Lung (tissue), 17 donors: ENCODE measurements at places on chromosomes 3 and 15. TPM values are rescaled to one million over a fixed set of nuclear protein-coding genes. Genes with fewer than 3 reads are reported as not detected.

Gene SLC9C1
- total RNA-seq, result 0.28 TPM

Gene ROPN1
- not detected for total RNA-seq

Gene FAM219B
- 88.4 TPM for total RNA-seq

Gene MELTF
- 10.6 TPM for total RNA-seq

Gene TMEM40
- total RNA-seq, result 2.0 TPM

Gene PLCH1
- 14.2 TPM for total RNA-seq

Gene PTH1R
- total RNA-seq, result 25.1 TPM

Gene CEP97
- 11.1 TPM for total RNA-seq

Gene IL16
- 27.8 TPM for total RNA-seq

Gene PPP4R2
- 105 TPM for total RNA-seq

Gene ALDH1L1
- 0.51 TPM for total RNA-seq

Gene BTLA
- 0.52 TPM for total RNA-seq

Gene BNC1
- total RNA-seq, result 0.25 TPM

Gene TMEM108
- total RNA-seq, result 16.9 TPM

DNA sequence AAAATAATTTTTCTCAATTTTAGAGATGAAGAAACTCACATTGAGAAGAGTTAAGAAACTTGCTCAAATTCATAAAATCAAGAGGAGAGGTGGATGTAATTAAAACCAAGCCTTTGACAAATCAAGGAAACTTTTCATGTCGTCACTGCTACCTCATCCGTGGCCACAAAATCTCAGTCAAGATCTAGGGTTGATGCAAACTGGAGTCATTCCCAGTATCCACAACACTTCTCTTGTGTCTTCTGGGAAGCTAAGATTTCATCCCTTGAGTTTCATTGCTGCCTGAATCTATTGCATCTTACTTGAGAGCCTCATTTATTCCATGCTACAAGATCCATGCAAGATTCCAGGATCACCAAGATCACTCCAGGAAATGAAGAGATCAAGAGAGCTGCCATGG is 5.4 kb upstream of the FBN1 start:
- DNase-seq, result no peak

DNA sequence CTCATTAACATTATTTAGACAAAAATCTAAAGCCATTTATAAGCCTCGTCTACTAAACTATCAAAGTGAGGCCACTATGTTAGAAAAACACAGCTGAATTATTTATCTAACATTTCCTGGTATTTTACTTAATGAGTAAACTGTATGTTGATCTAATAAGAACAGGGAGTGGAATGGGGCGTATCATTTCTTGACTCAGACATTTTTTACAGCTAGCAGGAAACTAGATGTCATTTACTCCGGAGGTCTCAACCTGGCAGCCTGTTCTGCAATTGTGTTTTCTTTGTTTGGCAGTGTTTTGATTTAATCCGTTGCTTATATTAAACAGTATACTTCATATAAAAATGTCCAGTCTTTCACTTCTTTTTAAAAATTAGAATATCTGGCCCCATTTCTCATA is 79.1 kb upstream of the ABI3BP start:
- peak; percentile 52 for DNase-seq

DNA sequence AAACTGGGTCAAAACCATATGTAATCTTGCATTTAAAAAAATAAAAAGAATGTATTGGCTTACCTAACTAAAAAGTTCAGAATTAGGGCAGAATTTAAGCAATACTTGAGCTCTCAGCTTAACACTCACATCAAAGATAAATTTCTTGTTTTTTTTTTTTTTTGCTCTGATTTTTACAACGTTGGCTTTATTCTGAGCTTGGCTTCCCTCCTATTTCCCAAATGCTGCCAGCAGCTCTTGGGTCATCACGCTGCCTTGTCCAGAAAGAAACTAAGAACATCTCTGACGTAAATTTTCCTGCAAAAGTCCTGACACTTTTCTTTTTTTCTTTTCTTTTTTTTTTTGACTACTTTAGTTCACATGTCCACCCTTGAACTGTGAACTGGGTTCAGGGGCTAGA is 150.6 kb upstream of the TGFBR2 start:
- peak; percentile 95 for DNase-seq

DNA sequence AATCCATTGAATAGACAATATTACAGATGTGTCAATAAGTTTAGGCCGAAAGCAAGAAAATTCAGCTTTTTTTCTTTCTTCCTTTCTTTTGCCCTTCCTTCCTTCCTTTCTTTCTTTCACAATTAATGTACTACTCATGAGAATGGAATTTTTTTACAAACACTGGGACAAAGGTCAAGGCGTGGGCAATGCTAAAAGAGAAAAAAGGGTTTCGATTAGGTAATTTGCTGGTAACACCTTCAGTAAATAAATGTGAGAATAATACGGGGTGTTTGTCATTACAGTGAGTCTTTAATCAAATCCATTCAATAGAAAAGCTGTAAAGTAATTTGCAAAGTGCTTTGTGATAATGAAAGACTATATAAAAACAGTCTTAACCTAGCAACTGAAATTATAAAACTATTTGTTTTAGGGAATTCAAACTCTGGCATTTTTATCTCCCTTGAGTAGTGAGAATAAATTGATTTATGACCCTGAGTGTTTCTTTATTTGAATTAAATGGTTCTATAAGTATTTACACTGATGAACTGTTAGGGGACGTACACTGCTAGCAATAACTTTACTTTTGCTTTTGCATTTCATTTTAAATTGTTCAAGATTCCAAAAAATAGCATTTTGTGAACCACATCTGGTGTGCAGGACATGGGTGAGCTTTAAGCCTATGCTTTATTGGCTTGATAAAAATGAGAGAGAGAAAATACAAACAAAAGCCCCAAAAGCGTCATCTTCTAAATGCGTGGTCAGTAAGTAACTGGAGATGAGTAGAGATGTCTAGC is 104.2 kb upstream of the THRB start:
- peak; percentile 21 for DNase-seq

GRCh38 chr3:50493623-50494022 is 9.8 kb downstream of the CACNA2D2 start:
- no peak for DNase-seq

DNA sequence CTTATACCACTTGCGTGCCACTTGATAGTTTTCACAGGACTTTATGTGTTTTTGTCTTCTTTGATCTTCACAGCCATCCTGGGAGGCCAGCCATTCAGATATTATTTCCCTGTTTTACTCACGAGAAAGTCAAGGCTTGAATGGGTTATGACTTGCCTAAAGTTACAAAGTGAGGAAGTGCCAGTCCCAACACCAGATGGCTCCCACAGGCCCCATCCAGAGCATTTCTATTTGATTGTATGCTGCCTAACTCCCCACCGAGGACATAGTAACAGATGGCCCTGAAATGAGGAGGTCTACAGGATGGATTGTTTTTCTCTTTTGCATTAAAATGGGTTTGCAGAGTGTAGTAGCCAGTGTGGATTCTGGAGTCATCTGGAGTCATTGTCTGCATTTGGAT is 74.5 kb downstream of the SPTSSB start:
- DNase-seq, result no peak

DNA sequence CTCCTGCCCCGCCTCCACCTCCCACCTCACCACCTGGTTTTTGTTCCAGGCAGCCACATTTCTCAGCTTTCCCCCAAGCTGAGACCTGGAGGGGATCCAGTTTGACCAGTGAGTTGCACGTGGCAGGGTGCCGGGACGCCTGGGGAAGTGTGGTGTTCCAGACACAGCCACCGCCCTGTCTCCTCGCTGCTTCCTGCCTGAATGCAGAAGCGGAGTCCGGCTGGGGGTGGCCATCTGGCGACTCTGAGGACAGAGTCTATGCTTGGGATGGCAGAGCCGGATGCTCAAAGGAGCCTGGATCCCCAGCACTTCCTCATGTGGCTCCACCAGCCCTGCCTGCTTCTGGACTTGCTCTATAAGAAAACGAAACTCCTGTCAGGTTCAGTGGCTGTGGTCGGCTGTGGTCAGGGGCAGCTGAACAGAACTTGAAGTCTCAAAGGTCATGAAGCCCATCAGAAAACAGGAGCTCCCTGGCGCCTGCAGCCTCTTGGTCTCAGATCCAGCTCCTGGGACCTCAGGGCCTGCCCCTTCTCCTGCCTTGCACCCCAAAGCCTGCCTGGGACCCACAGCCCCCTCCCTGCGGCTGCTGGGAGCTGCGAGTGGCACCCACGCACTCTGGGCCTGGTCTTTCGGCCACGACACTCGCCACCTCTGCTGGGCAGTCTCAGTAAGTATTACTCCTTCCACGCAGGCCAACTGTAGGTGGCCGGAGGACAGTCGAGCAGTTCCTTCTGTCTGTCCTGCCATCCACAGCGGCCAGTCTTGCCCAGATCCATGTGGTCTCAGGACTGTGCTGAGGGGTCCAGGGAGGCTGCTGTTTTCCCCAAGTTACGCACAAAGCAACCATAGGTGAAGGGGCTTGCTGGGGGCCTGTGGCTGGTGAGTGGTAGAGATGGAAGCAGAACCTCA is 112.8 kb upstream of the MEF2A start:
- peak; percentile 77 for DNase-seq

DNA sequence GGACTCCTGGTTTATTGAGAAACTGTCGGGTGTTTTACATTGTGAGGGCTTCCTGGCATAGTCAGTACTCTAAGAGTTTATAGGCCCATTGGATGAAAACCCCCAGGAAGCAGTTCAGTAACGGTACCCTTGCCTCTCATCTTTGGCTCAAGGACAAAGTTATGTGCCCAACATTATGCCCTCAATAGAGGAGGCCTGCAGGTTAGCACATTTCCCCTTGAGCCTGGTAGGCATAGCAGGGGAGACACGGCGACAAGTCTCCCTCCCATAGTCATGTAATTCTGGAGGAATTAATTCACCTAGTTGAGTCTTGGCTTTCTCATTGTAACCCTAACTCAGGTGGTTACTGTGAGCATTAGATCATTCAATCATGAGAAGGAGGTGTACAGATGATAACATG is 60.5 kb downstream of the GHSR start:
- no peak for DNase-seq

DNA sequence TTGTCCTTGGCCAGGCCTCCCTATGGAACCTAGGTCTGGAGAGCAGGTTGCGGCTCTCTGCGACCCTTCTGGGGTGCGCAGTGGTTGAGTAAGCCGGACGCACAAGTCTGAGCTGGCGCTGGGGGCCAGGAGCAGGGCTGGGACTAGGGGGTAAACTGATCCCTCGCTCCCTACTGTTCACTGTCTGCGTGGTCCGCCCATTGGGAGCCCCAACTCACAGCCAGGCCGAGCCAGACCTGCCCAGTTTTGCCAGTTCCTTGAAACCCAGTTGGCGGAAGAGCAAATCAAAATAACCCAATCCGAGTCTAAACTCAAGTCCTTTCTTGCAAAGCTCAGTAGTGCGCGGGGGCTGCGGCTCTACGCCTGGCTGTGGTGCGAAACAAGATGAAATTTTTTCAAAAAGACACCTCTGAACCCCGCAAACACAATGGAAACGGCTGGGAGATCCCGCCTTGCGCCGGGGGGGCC is 17.5 kb downstream of the RGMA start:
- peak; percentile 70 for DNase-seq

GRCh38 chr3:50336452-50337174 is 4.0 kb downstream of the RASSF1 start:
- no peak for DNase-seq

DNA sequence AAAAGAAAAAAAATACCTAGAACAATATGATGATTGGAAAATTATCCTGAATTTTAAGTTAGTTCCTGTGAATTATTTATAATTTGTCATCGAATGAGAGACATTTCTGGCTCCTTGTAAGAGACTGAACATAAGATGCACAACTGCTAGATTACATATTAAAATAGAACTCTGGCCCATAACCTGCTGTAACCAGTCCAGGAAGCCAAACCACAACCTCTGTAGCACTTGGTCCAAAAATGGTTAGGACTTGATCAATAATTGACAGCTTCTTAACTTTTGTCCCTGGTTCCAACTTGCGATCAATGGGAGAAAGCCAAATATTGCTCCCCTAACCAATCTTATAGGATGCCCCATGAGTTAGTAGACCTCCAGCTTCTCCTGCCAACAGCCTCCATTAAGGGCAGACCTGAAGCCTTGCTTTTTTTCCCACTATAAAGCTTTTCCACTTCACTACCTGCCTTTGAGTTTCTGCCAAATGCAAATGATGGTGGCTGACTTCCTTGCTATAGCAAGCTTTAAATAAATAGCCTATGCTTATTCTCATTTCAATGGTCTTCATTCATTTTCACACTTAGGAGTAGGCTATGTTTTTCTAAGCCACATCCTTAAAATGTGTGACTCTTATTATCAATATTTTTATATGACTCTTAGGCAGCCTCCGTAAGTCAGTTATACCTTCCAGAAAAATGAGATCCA is 224.0 kb upstream of the ARHGEF26 start:
- no peak for DNase-seq

GRCh38 chr3:49804141-49805041 is 1.3 kb downstream of the INKA1 start:
- peak; percentile 43 for DNase-seq

DNA sequence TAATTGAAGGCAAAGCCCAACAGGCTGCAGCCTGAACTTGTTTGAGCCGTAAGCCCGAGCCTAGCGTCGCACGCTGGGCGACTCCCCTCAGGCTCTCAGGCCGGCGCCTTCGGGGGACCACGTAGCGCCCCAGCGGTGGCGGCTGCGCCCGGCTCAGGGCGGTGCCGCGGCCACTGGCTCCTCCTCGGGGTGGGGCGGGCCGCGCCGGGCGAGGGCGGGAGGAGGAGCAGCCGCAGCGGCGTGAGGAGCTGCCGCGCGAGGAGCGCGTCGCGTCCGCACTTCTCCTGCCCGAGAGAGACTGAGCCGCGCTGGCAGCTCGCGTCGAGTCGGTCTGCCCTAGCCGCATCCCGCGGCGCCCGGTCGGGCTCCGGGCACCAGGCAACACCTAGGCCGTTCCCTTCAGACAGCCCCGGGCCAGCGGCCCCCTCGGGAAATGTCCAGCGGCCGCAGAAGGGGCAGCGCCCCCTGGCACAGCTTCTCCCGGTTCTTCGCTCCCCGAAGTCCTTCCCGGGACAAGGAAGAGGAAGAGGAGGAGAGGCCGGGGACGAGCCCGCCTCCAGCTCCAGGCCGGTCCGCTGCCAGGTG is at the start of gene CRYBG3:
TSS of gene CRYBG3 (plus strand) at position 238 of the 585 bp plus-strand sequence. CDS start at position 434, 196 bp downstream.
- peak; percentile 92 for DNase-seq

GRCh38 chr3:297585-297984 is 101.0 kb downstream of the CHL1 start:
- no peak for DNase-seq

- no peak for DNase-seq
Observed at GRCh38 chr15:98657721-98658120, 9.4 kb downstream of the IGF1R start.

- peak; percentile 51 for DNase-seq
Observed at GRCh38 chr3:14460342-14461005, 58.1 kb downstream of the SLC6A6 start.

DNA sequence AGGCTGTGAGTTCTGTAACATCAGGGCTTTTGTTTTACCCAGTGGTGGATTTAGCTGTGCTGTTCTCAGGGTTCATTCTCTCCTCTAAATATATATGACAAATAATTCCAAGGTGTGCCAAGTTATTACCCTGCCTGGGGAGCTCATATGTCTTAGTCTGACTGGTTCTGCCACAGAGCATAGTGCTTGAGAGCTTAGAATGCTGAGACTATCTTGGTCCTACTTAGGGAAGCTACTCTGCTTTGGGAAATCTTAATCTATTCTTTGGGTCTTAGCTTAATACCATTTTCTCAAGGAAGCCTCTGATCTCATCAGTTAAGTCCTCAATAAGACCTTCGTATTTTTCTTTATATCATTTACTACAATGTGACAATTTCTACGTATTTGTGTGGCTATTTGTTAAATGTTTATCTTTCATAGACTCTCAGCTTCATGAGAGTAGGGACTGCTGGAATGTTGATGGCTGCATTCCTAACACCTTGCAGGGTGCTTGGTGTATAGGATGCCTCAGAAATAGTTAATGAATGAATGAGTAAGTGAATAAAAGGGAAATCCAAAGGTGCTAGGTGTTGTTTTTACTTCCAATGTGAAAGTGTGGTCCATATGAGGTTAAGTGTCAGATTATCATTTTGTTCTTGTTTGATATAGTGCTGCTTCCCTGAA is 1.8 kb downstream of the OTOL1 start:
- DNase-seq, result no peak

- DNase-seq, result peak; percentile 99
Observed at GRCh38 chr3:25427942-25428788, at the start of gene RARB. RARB (plus strand) TSS chr3:25428263; CDS start chr3:25428732, 469 bp downstream.
